ENCODE measurements at places on chromosomes 5 and 9.

DNA sequence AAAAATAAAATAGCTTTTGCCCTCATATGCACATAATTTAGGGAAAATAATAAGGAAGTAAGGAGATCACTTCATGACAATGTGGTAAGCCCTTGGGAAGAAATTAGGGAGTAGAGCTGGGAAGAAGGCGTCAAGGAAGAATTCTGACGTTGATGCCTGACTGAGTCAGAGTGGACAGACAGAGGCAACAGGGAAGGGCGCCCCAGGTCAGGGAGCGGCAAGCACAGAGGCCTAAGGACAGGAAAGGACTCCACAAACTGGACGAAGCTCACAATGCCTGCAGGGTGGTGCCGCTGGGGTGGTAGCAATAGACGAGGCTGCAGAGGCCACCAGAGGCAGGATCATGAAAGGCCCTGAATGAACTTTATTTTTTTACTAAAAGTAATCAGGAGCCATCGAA lies 7.6 kb downstream of the DRD1 start:
- DNase-seq: no peak

DNA sequence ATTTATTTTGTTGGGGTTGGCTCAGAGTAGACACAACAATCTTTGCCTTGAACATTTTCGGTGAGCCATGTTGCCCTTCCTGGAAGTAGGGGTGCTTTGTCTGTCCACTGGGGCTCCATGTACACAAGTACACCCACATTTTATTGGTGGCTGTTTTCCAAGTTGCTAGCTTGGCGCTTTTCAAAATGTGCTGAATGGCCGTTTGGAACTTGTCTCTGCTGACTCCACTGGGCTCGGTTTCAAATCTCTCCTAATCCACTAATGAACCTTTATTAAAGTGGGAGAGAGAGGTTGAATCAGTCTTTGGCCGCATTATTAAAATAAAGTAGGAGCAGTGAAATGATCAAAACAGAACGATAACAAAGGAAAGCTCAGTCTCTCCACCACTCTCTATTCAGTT lies 64.6 kb upstream of the TAF11L2 start:
- no peak for DNase-seq

DNA sequence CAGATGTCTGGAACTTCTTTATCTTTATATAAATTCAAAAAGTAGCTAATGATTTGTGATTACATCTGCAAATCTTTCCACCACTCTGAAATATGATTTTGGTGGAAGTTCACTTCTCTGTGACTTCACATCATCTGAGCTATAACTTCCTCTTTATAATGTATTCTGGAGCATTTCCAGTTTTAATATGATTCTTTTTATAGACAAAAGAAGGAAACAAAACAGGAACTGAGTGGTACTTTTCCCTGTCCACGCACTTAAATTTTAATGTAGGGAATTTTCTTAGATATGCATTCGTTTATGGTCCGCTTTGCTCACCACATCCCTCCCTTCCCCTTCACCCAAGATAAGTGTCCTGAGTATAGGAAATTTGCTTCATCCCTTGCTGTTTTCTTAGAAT lies 333.5 kb downstream of the CHSY3 start:
- no peak for DNase-seq

- DNase-seq: no peak
Measured at GRCh38 chr9:121369595-121370265, at the start of gene STOM. TSS of gene STOM (minus strand) at chr9:121370250. CDS start at chr9:121370187, 63 bp downstream.

GRCh38 chr9:4832786-4833579 lies 40.2 kb downstream of the RCL1 start:
- DNase-seq: peak; percentile 94

All from HCT116 (cell line).